Lower lobe of right lung (tissue), 2 donors: ENCODE measurements at places on chromosomes 3 and 15. TPM values are rescaled to one million over a fixed set of nuclear protein-coding genes. Genes with fewer than 3 reads are reported as not detected.

- DNase-seq, result no peak
These were observed 23.8 kb downstream of the AP3S2 start for GRCh38 chr15:89870006-89870405.

DNA sequence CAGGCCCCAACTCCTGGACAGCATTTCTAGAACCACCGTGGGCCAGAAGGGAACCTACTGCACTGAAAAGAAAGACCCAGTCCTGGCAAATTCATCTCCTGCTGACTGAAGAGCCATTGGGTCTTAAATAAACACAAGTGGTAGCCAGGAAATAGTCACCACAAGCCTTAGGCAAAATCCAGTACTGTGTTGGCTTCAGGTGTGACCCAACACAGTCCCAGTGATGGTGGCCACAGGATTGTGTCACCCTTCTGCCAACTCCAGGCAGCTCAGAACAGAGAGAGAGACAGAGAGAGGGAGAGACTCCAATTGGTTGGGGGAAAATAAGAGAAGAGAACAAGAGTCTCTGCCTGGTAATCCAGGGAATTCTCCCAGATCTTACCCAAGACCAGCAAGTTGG lies 23.1 kb downstream of the NEDD4 start:
- DNase-seq, result no peak

DNA sequence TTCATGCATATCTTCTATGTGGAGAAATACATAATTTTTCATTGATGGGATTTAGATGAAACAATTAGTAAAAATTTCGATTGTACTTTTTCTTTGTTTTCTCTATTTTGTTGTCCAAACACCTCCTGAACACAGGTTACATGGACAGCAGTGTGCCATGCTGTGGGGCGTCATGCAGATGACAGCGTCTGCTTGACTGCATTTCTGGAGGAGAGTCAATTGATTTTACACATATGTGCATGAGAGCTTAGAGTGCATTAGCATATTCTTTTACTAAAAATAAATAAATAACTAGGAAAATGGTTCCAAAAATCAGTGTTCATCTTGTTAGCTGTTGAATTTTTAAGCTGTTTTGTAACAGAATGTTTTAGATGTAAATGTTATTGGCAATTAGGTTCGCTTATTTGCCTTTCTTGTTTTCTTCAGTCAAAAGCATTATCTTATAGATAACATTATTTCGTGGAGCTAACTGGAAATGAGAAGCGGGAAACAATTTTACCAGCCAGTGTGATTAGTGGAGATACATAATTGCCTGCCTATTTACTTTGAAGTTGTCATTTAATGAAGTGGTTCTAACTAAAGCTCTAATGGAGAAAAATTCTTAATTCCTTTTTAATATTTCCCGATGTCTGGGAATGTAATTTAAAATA lies 82.7 kb upstream of the VGLL3 start:
- no peak for DNase-seq

GRCh38 chr3:129087138-129087702 lies 26.6 kb downstream of the GP9 start:
- DNase-seq, result no peak

GRCh38 chr3:126343649-126344035 lies 13.6 kb downstream of the KLF15 start:
- peak; percentile 37 for DNase-seq

DNA sequence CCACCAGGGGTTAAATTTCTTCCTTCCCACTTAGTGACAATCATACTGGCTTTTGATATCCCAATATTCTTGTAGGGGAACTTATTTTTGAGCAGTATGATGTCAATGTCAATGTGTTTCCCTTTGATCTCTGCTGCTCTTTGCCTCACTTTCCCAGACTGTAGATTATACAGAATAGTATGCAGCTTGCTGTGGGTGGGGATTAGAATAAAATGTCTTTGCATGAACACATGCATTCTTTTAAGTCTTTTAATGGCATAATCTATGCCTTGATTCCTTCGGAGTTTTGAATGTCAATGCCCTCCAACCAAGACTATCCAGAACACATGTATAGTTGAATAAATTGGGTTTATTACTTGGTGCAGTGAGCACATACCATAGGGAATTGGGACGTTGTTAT lies 125.5 kb downstream of the IL20RB start:
- no peak for DNase-seq

DNA sequence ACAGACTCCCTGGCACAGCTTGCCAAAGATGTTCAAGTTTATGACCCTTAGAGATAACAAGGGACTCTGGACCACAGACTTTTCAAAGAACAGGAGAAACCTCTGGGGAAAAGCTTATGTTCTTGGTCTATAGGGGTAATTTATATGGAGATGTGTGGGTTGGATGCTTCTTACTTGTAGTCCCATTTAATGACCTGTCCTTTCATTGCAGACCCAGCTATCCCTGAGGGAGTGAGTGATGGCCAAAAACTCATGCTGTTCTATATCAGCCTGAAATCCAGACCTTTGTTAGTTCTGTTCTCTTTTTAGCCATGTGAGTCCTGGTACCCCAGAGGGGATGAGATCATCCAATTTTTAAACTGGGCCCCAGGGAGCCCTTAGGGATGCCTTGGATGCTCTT lies 43.7 kb upstream of the MRPL3 start:
- no peak for DNase-seq

- no peak for DNase-seq
These were observed 100.5 kb upstream of the NECTIN3 start for GRCh38 chr3:110971010-110971601.

GRCh38 chr15:55802600-55803376 lies 59.8 kb upstream of the PRTG start:
- DNase-seq, result no peak

- no peak for DNase-seq
These were observed 19.9 kb downstream of the C2CD4B start for GRCh38 chr15:62145015-62145735.

- peak; percentile 31 for DNase-seq
These were observed 5.0 kb downstream of the TWF2 start for GRCh38 chr3:52233968-52234367.

- DNase-seq, result no peak
These were observed 60.2 kb upstream of the LCTL start for GRCh38 chr15:66625974-66626373.

GRCh38 chr3:32817257-32817557 lies 590 bp upstream of the TRIM71 start:
- DNase-seq, result no peak

- no peak for DNase-seq
These were observed 133.9 kb downstream of the DIPK2A start for GRCh38 chr3:144105542-144105941.

- DNase-seq, result peak; percentile 58
These were observed 15.7 kb downstream of the KIF9 start for GRCh38 chr3:47266709-47267489.

DNA sequence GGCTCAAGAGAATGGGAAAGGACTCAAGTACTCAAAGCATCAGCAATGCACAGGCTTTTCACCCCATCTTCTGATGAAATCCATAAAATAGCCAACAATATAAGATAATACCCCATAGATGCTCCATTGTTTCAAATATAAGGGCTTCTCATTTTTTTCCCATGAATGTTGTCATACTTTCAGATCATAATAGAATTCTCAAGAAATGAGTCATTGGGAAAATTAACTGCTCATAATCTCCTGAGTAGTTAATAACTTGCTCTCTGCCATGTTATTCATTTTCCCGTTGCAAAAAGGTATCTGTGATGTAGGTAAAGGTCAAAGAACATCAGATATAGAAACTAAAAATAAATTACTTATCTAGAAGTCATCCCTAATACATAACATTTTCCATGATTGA lies 121.9 kb downstream of the NSUN3 start:
- no peak for DNase-seq

- DNase-seq, result no peak
These were observed 39.2 kb upstream of the POLR2M start for GRCh38 chr15:57667171-57667849.

- no peak for DNase-seq
These were observed 16.5 kb downstream of the CCRL2 start for GRCh38 chr3:46423588-46423987.

GRCh38 chr3:12748477-12748876 lies 10.6 kb downstream of the TMEM40 start:
- no peak for DNase-seq

DNA sequence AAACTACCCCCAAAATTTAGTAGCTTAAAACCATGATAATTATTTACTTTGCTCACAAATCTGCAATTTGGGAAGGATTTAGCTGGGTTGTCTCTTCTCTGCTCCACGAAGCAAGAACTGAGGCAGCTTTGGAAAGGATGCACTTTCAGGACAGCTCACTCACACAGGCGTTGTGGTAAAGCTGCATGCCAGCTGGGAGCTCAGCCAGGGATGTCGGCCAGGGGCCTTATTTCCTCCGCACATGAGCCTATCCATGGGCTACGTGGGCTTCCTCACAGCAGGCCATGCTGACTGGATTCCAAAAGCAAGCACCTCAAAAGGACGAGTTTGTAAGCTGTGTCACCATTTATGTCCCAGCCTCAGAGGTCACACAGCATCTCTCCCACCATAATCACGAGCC lies 301.3 kb upstream of the IGF1R start:
- DNase-seq, result no peak

GRCh38 chr3:14169871-14170270 lies 8.5 kb downstream of the XPC start:
- DNase-seq, result no peak

GRCh38 chr3:120678331-120678947 lies 3.6 kb downstream of the HGD start:
- no peak for DNase-seq

GRCh38 chr15:37586976-37587375 lies 347.5 kb upstream of the TMCO5A start:
- DNase-seq, result no peak

DNA sequence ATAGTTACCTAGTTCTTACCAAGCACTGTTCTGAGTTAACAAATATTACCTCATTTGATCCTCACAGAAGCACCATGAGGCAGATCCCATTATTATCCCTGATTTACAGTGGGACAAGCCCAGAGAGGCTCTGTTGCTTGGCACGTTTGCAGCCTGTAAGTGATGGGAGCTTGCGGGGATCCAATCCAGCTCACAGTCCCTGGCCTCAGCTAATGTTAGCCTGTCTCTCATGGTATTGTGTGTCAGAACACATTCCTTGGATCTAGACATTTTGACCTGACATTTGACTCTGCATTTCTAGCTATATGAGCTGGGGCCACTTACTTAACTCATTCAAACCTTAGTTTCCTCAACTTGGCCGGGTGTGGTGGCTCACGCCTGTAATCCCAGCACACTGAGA lies 246.9 kb upstream of the LRTM1 start:
- DNase-seq, result no peak

GRCh38 chr3:72050771-72051170 lies 265.8 kb upstream of the PROK2 start:
- DNase-seq, result no peak

- DNase-seq, result no peak
These were observed 252.0 kb downstream of the NR2F2 start for GRCh38 chr15:96582473-96582872.

DNA sequence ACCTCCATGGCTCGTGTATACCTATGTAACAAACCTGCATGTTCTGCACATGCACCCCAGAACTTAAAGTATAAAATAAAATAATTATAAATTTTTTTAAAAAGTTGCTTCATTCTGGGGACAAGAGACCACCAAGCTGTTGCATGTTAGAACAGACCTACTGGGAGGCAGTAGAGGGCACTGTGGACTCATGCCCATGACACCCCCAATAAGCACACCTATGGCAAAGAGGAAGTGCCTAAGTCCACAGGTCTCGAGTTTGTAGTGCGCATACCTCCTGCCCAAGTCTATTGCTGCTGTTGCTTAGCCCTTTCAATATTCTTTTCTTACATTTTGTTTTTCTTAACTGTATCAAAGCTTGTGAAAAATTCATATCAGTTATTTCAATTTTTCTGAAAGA lies 267.9 kb upstream of the THBS1 start:
- DNase-seq, result no peak

GRCh38 chr3:176526225-176526624 lies 671.1 kb downstream of the TBL1XR1 start:
- DNase-seq, result no peak

DNA sequence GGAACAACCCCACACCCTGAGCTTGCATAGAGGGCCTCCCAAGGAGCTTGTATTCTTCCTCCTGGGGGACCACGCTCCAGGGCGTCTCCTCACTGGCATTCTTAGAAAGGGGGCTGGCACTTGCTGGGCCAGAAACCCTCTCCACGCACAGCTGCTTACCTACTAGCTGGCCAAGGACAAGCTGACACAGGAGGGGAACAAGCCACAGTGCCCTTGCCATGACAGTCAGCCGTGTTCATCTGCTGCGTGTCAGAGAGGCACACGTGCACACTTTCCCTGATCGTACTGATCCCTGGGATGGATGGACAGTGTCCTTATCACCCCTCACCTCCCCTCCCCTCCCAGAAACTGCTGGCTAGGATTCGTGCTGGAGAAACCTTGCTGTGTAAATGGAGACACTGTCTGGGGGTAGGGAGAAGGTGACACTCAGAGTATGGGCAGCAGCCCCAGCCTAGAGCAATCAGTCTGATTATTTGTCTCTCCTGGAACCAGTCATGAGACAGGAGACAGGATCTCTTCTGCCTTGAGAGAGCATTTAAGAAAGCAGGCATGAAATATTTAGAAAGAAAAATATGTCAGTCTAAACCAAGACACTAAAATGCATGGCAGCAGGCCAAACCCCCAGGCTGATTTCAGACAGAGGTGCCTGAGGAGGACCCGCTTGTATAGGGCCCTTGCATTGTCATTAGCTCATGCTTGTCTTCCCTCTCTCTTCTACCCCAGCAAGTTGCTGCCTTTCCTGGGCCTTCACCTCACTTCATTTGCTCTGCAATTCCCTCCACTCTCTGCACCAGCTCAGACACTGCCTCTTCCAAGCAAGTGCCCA lies 311.8 kb upstream of the TRIM42 start:
- no peak for DNase-seq

GRCh38 chr3:34033839-34034238 lies 235.4 kb downstream of the PDCD6IP start:
- DNase-seq, result no peak

GRCh38 chr3:11379824-11380701 lies 107.9 kb downstream of the ATG7 start:
- no peak for DNase-seq

DNA sequence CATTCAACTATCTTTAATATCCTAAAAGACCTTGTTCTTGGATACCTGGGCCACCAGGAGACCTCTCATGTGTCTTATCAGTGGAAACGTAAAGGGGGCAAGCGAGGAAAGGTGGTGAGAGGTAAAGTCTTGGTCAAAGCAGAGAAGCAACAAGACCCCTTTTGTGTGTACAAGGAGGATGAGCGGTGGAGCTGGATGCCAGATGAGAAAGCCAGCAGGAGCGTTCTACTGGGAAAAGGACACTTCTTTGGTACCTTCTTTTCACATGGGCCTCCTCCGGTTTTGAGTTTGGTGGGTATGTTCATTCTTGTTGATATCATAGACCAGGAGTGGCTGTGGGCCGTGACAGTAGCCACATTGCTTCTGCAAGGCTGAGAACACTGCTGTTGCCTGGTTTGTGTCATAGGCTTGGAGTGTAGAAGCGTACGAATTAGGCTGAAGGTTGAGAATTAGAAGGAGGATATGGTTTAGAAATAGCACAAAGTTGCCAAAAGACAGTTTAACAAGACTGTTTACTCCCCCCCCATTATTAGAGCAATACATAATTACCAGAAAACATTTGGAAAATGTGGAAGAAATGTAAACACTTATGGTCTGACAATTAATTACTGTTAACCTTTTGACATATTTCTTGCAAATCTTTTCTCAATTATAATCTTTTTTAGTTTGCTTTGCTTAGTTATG lies 46.8 kb upstream of the VILL start:
- DNase-seq, result no peak

ARHGAP31 gene
- total RNA-seq, result 100 TPM

GOLGA6D gene
- total RNA-seq, result not detected

CACNA2D3 gene
- 3.6 TPM for total RNA-seq

SPATA12 gene
- 0.15 TPM for total RNA-seq

GPR15 gene
- 1.4 TPM for total RNA-seq

TM4SF4 gene
- total RNA-seq, result not detected

RAB6B gene
- total RNA-seq, result 5.5 TPM
